ENCODE measurements at places on chromosomes 1 and 21. TPM values are rescaled to one million over a fixed set of nuclear protein-coding genes. Genes with fewer than 3 reads are reported as not detected.

Gene CFAP107
- not detected for total RNA-seq

Gene USP16
- 36.1 TPM for total RNA-seq

Gene PGLYRP4
- not detected for total RNA-seq

Gene RWDD3
- 11.2 TPM for total RNA-seq

Gene LCE1C
- total RNA-seq, result not detected

Gene RBP7
- not detected for total RNA-seq

Gene GPA33
- total RNA-seq, result not detected

Gene ADAMTS5
- total RNA-seq, result under 0.01 TPM

Gene BPNT1
- total RNA-seq, result 23.8 TPM

Gene CYP4A11
- total RNA-seq, result not detected

Gene ACKR1
- total RNA-seq, result 0.10 TPM

Gene CCDC181
- not detected for total RNA-seq

Gene PPIAL4G
- not detected for total RNA-seq

Gene TRIM46
- total RNA-seq, result 6.9 TPM

Gene OR14C36
- not detected for total RNA-seq

Gene CCDC28B
- total RNA-seq, result 12.4 TPM

Gene DIO1
- not detected for total RNA-seq

Gene CHRM3
- 2.0 TPM for total RNA-seq

Gene MAP3K6
- 16.9 TPM for total RNA-seq

Gene TEX38
- total RNA-seq, result not detected

Gene STYXL2
- not detected for total RNA-seq

Gene CELA3B
- total RNA-seq, result not detected

Gene TP73
- total RNA-seq, result not detected

Gene FAM72B
- total RNA-seq, result 3.3 TPM

Gene LRRC71
- 0.33 TPM for total RNA-seq

Gene GPR61
- total RNA-seq, result not detected

Gene NPR1
- 11.7 TPM for total RNA-seq

Gene EPHB2
- 77.4 TPM for total RNA-seq

Gene GSTM5
- under 0.01 TPM for total RNA-seq

All from vein endothelial cell (primary cell).